Activated CD8-positive, alpha-beta memory T cell treated with anti-CD3 and anti-CD28 coated beads for 48 hours (primary cell): ENCODE measurements at places on chromosomes 12 and 14.

GRCh38 chr14:63457498-63457897 lies 85.7 kb downstream of the PPP2R5E start:
- no peak for DNase-seq

DNA sequence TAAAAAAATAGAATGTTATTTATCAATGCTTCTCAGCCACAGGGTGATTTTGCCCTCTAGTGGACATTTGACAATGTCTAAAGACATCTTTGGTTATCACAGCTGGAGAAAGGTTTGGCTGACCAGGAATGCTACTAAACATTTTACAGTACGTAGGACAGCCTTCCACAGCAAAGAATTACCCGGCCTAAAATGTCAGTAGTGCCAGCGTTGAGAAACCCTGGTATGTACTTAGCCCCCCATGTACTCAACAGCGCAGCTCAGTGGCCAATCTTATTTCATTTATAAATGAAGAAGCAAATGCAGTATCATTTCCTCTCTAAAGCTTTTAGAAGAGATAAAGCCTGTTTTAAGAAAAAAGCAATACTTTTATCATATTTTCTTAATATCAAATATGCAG lies 5.8 kb downstream of the MARK3 start:
- no peak for DNase-seq

GRCh38 chr14:29630566-29631160 lies 297.0 kb downstream of the PRKD1 start:
- DNase-seq: no peak

GRCh38 chr12:7667125-7667524 lies 1.4 kb upstream of the APOBEC1 start:
- no peak for DNase-seq

DNA sequence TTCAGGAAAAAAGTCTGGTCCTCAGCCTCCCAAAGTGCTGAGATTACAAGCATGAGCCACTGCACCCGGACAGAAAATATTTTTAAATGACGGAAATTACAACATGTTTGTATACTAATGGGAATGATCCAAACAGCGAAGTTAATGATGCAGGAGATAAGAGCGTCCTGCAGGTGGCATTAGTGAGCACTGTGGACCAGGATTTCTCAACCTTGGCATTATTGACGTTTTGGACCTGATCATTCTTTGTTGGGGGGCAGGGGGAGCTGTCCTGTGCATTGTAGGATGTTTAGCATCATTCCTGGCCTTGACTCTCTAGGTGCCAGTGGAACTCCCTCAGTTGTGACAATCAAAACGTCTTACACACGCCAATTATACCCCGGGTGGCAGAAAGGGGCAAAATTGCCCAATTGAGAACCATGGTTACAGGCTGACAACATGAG lies 34.1 kb downstream of the SCFD1 start:
- no peak for DNase-seq

DNA sequence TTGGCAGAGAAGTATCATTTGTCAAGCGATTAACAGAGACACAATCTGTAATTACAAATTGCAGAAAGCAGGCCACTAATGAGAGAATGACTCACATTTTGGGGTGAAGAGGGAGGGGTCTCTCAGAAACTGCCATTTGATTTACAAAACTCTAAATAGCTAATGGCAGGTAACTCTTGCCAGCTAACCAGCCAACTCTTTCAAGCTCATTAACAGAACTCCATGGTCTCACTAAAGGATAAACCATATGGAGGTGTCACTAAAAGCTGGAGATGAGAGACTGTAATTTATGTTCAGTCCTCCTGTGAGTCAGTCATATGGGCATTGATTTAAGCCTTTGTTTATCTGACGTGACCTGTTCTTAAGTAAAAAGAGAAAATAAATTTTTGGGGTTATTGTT lies 336.4 kb downstream of the FOXG1 start:
- DNase-seq: no peak

GRCh38 chr12:70074510-70074909 lies 168.7 kb upstream of the CNOT2 start:
- DNase-seq: no peak

- no peak for DNase-seq
Measured at GRCh38 chr12:51192284-51192671, 19.3 kb upstream of the TFCP2 start.

DNA sequence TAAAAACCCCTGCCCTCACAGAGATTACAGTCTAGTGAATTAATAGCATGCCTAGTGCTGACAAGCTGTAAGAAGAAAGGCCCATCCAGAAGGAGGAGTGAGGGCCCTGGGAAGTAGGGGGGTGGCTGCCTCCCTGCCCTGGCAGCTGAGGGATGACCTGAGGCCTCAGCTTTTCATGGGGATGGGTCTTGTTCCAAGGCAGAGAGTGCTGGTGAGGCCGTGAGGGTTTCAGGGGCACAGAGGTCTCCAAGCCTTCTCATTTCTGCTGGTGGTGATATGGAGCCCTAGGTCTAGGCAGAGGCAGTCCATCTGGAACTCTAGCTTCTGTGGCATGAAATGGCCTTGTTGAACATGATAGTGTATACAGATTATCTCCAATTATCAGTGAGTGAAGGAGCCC lies 114.4 kb downstream of the ZFP36L1 start:
- DNase-seq: no peak

- DNase-seq: no peak
Measured at GRCh38 chr12:104816845-104817503, 141.1 kb downstream of the SLC41A2 start.

DNA sequence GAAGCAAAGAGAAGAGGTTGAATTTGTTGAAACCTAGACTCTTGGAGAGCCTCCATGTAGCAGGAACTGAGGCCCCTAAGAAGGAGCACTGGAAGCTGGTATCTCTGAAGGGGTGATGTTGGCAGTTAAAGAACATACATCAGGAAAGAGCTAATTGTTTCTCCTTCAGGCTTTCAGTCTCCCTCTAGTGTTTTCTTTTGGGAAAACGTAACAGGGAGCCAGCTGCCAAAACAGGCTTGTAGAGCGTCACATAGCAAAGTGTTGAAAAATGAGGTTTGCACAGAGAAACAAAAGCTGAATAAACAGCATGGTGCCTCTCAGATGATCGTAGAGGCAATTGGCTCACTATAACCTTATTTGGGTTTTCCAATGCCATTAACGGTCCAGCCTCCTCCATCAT lies 46.9 kb upstream of the CAND1 start:
- no peak for DNase-seq
